ENCODE measurements at places on chromosomes 3 and 15. TPM values are rescaled to one million over a fixed set of nuclear protein-coding genes. Genes with fewer than 3 reads are reported as not detected.

GRCh38 chr3:8424281-8424680, 77.3 kb upstream of the LMCD1 start:
- no peak for DNase-seq

DNA sequence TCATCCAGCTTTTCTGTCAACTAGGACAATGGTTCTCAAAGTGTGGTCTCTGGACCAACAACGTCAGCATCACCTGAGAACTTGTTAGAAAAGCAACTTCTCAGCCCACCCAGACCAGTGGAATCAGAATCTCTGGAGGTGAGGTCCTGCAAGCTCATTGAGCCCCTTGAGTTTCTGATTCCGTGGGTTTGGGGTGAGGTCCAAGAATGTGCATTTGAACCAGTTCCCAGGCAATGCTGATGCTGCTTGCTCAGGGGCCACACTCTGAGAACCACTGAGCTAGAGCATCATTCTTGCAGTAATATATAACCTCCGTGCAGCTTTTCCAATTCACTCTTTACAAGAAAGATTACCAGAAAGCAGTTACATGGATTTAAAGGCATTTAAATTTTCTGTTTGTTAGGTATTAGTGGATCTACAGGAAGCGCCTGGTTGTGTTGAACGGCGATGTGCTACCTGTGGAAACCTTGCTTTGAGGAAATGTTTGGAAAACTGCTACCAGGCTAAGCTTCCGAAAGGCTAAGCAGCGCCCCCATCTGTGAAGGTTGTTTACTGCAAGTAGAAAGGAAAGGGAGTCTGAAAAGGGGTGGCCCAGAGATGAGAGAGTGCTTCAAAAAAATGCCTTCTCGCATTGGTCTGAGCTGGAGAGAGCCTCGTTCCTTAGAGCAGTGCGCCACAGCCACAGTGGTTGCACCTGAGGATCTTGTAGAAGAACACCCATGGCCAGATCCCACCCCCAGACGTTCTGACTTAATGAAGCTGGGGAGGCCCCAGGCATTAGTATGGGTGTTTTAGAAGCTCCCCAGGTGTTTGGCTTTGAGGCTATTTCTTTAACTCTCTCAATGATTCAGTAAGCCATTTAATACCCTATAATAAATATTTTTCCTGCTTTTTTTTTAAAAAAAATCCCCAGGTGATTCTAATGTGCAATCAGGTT, 50.0 kb downstream of the RLBP1 start:
- DNase-seq, result peak; percentile 76

- peak; percentile 28 for DNase-seq
Observed at GRCh38 chr15:65312400-65312916, 8.0 kb downstream of the RNU5B-1 start.

DNA sequence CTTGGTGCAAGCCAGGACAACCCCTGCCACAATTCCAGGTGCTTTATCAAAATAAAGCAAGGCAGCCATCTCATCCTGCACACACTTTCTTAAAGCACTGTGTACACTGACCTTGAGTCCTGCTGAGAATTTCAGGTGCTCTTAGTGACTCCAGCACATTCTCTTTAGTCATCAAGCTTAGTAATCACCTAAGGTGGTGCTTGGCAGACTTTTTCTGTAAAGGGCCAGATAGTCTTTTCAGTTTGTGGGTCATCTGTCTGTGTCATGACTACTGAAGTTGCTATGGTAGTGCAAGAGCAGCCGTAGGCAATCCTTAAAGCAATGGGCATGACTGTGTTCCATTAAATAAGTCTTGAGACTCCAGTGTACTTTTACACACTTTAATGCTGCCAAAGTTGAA, 36.4 kb downstream of the RIOX2 start:
- no peak for DNase-seq

GRCh38 chr15:85723960-85724945, 70.5 kb downstream of the KLHL25 start:
- DNase-seq, result no peak

ZSCAN29 gene
- total RNA-seq, result 22.4 TPM

PLXNB1 gene
- total RNA-seq, result 58.2 TPM

ZPLD1 gene
- not detected for total RNA-seq

Data from spleen (tissue), 13 donors.